Dorsolateral prefrontal cortex (tissue), 122 donors: ENCODE measurements at places on chromosomes 11 and 22. TPM values are rescaled to one million over a fixed set of nuclear protein-coding genes. Genes with fewer than 3 reads are reported as not detected.

The CARD16 gene
- 2.2 TPM for total RNA-seq

The SCGB2A2 gene
- total RNA-seq = not detected

- DNase-seq = no peak
Observed at GRCh38 chr22:19710020-19710768, 4.1 kb upstream of the SEPTIN5 start.

The SCGB1A1 gene
- not detected for total RNA-seq

The CDCA5 gene
- total RNA-seq = 5.2 TPM

The RPS3 gene
- 494 TPM for total RNA-seq

DNA sequence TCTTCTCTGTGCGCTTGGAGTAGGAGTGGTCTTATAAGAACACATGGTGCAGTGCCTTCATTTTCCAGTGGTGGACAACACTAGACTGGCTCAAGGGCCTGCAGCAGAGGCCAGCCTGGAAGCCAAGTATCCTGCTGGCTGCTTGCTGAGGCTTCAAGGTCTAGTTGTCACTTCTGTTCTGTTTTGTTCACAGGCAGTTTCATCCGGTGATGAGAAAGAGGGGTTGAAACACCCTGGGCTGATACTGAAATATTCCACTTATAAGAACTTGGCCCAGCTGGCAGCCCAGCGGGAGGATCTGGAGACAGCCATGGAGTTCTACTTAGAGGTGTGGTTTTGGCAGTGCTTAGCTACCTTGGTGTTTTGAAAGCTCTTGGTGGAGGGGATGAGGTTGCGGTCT is 29.8 kb downstream of the CABIN1 start:
- no peak for DNase-seq

DNA sequence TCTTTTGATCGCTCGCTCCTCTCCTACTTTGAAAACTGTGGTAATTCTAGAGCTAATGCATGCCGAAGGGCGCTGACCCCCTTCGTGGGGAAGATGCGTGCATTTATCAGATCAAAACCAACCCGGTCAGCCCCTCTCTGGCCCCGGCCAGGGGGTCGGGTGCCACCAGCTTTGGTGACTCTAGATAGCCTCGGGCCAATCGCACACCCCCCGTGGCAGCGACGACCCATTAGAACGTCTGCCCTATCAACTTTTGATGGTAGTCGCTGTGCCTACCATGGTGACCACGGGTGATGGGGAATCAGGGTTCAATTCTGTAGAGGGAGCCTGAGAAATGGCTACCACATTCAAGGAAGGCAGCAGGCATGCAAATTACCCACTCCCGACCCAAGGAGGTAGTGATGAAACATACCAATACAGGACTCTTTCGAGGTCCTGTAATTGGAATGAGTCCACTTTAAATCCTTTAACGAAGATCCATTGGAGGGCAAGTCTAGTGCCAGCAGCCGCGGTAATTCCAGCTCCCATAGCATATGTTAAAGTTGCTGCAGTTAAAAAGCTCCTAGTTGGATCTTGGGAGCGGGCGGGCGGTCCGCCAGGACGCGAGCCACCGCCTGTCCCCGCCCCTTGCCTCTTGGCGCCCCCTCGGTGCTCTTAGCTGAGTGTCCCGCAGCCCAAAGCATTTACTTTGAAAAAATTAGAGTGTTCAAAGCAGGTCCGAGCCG is 3898.2 kb upstream of the OR11H1 start:
- no peak for DNase-seq

The CST6 gene
- not detected for total RNA-seq

DNA sequence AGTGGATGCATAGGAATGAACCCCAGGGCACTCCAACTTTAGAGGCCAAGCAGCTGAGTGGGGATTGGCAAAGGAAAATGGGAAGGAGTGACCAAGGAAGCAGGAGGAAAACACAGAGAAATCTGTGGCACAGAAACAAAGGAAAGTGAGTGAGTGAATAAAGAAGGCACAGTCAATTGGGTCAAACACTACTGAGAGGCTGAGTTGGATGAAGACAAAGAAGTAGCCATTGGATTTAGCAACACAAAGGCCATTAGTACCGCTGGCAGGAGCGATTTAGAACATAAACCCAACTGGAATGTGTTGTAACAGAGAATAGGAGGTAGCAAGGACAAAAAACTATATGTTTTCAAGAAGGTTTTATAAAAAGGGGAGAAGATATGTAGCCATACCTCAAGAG is 6.6 kb upstream of the NXPE1 start:
- no peak for DNase-seq

GRCh38 chr22:29848111-29848510 is 10.0 kb upstream of the ASCC2 start:
- no peak for DNase-seq

GRCh38 chr11:126637795-126638175 is 282.3 kb downstream of the ST3GAL4 start:
- DNase-seq = no peak

GRCh38 chr11:62930666-62931065 is 9.5 kb upstream of the CHRM1 start:
- DNase-seq = no peak

DNA sequence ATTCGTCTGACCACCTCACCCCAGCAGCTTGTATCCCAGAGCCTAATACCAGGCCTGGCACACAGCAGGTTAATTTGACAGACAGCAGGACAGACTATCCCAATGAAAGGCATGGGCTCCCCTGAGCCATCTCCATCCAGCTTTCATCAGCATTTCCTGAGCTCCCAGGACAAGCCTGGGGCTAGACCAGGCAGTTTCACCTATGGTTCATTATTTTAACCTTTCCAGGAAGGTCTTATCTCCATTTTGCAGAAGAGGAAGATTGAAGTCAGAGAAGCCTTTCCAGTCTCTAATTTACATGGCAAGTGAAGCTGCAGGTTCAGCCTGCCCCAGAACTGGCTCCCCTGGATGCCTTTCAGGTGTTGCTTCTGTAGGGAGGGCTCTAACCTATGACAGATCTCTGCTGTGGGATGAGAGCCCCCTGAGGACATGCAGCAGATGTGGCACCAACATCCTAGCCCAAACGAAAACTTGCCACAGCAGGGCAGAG is 17.0 kb downstream of the ARRB1 start:
- no peak for DNase-seq
